T-helper 17 cell (primary cell): ENCODE measurements at places on chromosomes 4 and X.
A peak's percentile ranks its signal among the peaks of the same experiment; 100 is the strongest.

- DNase-seq: no peak
Observed at GRCh38 chr4:121898150-121898549, 27.9 kb upstream of the BBS7 start.

DNA sequence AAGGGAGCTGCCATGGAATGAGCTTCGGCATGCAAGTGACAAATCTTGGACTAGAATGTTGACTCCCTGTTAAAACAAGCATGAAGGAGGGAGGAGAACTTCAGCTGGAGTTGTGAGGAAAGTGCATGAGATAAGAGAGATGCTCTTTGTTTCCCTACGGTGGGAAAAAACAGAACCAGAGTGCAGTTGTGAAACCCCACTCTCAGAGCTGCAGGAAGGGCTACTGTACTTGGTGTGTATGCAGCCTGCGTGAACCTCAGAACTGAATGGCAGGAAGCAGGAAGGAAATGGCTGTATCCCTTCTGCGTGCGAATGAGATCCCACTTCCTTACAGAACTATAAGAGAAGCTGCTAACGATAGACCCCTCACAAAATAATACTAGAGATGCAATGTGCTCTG, 57.2 kb downstream of the EGF start:
- DNase-seq: no peak

- no peak for DNase-seq
Observed at GRCh38 chr4:99468889-99469288, 33.7 kb upstream of the ADH7 start.

- no peak for DNase-seq
Observed at GRCh38 chr4:2494992-2495391, 26.1 kb downstream of the RNF4 start.

- no peak for DNase-seq
Observed at GRCh38 chrX:136047969-136048368, 62.7 kb downstream of the SLC9A6 start.

GRCh38 chrX:68710870-68711576, 63.6 kb downstream of the STARD8 start:
- DNase-seq: no peak

GRCh38 chr4:4730249-4730648, 129.2 kb upstream of the MSX1 start:
- no peak for DNase-seq

DNA sequence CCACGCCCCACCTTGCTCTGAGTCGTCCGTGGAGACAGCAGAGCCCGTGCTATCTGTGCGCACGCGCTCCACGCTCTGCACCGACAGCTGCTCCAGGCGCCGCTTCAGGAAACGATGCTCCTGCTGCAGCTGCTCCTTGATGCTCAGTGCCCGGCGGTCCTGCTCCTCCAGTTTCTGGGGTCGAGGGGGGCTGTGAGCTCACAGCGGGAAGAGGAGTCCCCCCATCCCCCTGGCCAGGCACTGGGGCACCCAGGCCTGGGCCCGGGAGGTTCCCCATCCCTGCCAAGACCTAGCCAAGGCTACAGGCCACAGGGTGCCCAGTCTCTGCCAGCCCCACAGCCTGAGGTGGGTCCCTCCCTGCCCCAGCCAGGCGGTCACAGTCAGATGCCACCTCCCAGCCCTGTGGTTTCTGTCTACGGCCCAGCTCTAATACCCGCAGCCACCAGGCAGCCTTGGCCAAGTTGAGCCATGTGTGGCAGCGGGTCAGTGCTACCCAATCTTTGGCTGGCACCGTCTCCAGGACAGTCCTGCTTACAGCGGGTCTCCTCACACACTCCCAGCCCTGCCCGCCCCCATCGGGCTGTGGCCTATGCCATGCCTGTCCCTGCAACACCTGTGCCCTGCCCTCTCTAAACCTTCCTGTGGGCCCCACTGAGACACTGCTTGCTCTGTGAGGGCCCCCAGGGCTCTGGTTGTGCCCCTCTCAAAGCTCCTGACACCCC, 9.3 kb upstream of the HAUS3 start:
- DNase-seq: peak; percentile 3

DNA sequence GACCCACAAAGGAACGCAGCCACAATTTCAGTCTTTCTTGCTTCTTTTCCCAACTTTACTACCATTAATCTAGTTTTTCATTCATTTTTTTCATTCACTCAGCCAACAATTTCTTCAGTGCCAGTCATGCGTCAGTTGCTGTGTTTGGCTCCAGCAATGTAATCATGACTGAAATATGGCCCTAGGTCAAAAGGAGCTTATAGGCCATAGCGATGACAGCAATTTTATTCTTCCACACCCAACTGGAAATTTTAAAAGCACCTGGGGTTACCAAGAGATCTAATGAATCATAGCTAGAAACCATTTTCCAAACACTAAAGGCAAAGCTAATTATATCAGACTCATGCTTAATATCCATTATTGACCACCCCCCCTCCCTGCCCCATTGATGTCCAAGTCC, 29.8 kb upstream of the C1QTNF7 start:
- no peak for DNase-seq

DNA sequence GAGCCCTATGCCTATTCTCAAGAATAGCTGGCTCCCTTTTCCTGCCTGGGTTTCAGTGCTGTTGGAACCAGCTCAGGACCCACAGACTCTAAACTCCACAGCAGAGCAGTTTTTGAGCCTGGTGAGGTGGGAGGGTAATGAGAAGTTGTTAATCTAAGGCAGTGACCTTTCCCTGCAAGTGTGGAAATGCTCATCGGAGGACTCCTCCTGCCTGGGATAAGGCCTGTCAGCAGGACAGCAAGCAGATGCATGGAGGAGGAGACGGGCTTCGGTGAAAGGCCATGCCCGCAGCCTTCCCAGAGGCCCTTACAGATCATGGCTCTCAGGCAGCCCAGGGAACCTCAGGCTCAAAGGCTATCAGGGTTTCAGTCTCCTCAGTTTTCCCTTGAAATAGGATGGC, 70.0 kb upstream of the SHISA3 start:
- DNase-seq: no peak

DNA sequence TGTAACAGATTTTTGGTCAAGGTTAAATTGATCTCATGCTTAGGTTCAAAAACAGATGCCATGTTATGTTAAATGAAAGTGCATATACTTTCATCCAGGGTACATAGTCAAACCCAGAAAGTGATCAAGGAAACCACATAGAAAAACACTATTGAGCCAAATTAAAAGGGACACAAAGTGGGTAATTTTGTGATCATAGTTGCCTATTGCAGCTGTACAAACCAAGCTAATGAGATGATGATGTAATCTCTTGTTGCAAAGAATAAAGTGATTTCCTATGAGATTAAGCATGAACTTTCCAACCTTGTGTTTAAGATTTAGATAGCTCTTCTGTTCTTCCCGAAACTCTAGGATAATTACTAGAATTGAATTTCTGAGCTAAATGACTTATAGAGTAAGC, 20.2 kb upstream of the LIMCH1 start:
- DNase-seq: no peak

DNA sequence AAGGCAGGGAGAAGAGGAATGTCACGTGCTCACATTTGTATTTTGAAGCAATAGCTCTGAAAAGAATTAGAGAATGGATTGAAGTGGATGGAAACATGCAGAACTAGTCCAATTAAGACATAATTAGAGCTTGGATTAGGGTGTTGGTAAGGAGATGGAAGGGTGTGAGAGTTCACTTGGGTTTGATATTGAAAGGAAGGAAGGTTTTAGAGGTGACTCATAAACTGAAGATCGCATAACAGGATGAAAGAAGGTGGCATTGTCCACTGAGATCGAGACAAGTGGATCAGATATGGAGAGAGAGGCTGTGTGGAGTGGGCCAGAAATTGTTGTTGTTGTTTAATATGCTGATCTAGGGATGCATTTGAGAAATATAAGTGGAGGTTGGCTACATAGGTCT, 244.0 kb upstream of the SMIM31 start:
- no peak for DNase-seq

DNA sequence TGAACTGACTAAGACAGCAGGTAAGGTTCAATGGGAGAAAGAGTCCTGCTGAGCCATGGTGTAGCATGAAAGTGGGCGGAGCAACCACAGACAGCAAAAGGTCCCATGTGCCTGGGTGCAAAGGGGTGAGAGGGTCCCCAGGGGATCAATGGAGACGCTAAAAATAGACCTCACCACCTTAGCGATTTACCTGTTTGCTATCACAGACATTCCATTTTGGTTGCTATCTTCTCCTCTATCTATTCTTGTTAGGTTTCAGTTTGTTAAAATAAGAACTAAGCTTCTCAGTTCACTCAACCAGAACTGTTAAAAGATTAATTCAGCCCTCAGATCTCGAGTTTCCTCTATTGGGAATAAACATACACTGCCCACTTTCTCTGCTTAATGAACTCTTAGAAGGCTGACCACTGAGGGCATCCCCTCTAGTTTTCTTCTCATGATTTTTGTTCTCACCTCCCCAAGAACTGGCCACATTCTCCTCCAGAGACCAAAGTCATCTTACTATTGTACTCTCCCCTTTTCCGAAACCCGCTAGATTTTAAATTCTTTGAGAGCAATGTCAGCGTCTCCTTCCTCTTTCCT, 136.7 kb downstream of the PARM1 start:
- DNase-seq: no peak

GRCh38 chrX:66126662-66127061, 37.4 kb upstream of the HEPH start:
- DNase-seq: no peak

DNA sequence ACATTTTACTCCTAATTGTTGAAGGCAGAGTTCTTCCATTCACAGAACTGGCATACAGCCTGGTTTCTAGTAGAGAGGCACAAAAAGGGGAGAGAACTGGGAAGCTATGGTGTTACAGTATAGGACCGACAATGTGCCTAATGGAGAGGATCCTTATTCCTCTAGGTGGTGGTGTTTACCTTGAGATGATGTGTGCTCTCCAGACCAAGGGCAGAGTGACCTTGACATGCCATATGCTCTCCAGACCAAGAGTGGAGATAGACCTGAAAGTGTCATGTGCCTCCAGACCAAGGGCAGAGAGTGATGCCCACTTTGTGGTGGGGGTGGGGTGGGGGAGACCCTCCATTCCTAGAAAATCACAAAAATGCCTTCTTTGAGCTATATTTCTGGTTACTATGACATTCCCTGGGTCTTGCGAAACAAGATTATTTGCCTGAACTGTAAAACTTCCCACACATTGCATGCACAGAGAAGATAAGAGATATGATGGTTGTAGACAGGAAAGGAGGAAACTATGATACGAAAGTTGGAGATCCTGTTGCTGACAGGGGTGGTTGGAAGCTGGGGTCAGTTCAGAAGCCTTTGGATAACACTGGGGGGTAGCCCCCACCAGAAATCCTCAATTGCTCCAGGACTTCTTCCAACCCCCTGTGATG, 119.7 kb downstream of the TEX13C start:
- DNase-seq: no peak

- DNase-seq: no peak
Observed at GRCh38 chrX:11480626-11481025, 185.1 kb downstream of the ARHGAP6 start.

DNA sequence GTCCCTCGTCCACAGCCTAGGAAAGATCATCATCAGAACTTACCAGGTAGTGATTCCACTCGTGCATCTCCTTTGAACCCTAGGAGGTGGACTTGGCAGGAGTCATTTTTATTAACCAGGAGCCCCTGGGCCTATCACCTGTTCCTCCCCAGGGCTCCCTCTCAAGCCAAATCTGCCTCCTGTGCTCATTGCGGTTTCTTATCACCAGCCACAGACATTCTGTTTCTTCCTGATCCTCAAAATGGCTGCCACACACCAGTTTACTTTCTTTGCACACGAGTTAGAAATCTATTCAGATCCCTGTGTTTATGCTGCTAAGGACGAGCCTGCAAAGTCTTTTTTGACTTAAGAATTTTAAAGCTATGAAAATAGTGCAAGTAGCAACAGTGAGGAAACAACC, 354.5 kb upstream of the BOD1L1 start:
- no peak for DNase-seq

DNA sequence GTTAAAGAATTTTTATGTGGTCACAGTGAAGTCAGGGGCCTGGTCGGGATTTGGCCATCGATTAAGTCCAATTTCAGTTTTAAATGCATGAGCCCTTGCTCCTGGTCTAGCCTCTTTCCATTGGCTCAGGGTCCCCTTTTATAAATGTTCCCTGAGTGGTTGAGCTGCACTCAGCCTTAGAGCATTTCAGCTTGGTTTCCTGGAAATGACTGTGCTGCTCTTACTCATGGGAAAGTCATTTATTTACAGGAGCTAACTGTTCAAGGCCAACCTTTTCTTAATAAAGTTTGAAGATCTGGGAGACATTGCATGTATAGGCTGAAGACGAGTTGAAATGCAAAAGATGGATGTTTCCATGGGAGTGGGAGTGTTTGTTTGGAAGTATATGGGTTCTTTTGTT, 98.8 kb upstream of the CLNK start:
- no peak for DNase-seq

DNA sequence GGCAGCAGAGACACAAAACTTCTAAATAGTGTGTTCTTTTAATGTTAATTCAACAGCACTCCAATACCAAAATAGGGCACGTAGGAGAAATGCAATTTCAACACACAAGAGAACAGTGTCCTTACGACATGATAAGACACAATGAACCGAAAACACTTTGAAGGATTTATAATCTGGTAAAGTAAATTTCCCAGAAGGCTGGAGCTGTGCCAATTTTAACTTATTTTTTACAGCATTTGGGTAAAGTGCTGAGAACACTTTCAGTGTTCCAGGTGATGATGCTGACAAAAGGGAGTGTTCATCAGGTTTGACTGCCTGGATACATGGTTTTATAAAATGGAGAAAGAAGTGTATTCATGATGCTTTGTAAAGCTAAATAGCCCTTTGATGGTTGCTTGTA, 76.5 kb downstream of the MAPK10 start:
- no peak for DNase-seq

GRCh38 chrX:3653111-3653510, 60.3 kb downstream of the PRKX start:
- no peak for DNase-seq

DNA sequence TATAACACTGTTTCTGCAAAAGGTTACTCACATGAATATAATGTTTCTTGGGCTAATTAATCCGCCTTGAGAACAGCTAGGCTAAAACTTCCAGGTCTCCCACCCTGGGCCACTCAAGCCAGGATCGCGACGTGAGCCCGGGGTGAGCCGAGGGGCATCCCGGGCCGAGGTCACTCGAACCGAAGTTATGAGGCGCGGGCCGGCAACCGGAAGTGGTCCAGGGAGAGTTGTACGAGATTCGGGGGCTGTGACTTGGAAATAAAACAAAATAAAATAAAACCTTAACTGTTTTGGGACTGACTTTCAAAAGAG, 317 bp downstream of the CMC4 start:
- DNase-seq: no peak

DNA sequence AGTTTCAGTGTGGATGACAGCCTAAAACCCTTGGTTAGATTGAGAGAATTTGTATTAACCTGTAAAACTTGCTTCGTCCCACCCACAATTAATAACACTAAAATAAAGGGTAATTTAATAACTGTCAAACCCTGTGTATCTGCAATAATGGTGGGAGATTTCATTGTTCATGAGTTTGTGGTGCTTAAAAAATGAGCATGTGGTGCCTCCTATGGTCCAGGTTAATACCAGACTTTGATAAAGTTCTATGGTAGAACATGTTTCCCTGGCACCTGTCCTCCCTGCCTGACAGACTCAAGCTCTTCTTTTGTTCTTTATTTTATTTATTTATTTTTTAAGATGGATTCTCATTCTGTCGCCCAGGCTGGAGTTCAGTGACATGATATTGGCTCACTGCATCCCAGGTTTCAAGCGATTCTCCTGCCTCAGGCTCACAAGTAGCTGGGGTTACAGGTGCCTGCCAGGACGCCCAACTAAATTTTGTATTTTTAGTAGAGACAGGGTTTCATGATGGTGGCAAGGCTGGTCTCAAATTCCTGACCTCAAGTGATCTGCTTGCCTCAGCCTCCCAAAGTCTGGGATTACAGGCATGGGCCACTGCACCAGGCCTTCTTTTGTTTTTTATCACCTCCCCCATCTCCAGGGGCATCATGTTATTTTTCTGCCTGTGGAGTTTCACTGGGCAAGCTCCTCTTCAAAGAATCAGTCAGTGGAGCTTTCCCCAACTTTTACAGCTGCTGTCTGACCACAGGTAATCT, 289.2 kb downstream of the NR3C2 start:
- DNase-seq: no peak
